ENCODE measurements at places on chromosomes 16 and 17.

DNA sequence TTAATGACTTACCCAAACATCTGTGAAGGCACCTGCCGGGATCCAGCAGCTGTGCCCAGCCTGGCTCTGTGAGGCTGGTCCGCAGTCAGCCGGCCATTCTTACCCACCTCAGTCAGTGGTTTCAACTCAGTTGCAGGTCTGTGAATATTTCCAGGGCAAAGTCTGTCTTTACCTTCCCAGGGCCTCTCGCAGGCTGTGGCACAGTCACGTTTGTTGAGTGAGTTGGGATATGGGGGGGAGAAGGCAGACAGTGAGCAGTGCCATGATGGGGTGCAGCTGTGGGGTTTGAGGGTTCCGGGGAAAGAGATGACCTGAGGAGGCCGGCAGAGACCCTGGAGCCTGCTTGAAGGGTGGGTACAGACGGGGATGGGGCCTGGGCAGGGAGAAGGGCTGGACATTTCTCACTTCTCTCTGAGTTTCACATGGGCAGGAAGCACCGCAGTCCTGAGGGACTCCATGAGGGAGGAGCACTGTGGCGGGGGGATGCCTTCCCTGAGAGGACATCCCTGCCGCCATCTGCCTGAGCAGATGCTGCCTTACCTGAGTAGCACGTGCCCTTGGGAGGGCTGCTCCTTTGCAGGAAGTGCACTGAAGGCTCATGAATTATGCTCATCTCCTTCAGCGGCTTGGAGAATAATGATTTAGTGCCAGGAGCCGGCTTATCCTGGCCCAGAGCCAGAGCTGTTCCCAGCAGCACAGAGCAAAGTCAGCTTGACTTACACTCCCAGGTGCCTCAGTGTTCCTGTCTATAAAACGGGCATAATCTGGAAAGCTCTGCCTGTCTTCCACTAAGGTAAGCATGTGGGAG lies 48.1 kb downstream of the KSR1 start:
- H3K27ac ChIP-seq: no peak overlapping the region
- H3K4me3 ChIP-seq: no peak overlapping the region
- peaks cover 32% of the 10 kb centered on the region for H3K36me3 ChIP-seq
- no peak for DNase-seq
- H3K4me1 ChIP-seq: peaks cover 12% of the 10 kb centered on the region

- H3K27me3 ChIP-seq: no peaks in the 10 kb centered on the region
- H3K36me3 ChIP-seq: peaks cover 22% of the 10 kb centered on the region
- peak overlapping the region; percentile 87 for H3K27ac ChIP-seq
- DNase-seq: peak; percentile 92
These were observed 617 bp upstream of the SENP3 start for GRCh38 chr17:7561028-7561575.

DNA sequence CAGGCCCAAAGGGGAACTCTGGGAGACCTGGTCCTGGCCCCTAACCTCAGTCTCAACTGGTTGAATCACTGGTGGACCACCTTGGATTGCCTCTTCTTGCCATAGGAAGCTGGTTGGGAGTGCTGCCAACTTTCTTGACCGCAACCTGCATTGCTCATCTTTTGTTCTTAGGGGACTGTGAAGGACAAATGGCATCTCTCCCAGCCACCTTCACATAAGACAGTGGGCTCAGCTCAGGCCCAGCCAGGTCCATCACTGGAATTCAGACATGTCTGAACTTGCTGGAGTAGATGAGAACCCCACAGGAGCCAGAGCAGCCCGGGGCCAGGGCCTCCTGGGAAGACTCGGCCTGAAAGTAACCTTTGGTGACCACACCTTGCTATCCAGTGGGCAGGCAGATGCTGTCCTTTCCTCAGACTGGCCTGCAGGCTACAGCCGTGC lies 18.8 kb downstream of the ADORA2B start:
- H3K4me3 ChIP-seq: no peak overlapping the region
- H3K27me3 ChIP-seq: peaks cover 18% of the 10 kb centered on the region
- no peak overlapping the region for H3K27ac ChIP-seq
- H3K4me1 ChIP-seq: peaks cover 24% of the 10 kb centered on the region
- H3K36me3 ChIP-seq: no peaks in the 10 kb centered on the region

DNA sequence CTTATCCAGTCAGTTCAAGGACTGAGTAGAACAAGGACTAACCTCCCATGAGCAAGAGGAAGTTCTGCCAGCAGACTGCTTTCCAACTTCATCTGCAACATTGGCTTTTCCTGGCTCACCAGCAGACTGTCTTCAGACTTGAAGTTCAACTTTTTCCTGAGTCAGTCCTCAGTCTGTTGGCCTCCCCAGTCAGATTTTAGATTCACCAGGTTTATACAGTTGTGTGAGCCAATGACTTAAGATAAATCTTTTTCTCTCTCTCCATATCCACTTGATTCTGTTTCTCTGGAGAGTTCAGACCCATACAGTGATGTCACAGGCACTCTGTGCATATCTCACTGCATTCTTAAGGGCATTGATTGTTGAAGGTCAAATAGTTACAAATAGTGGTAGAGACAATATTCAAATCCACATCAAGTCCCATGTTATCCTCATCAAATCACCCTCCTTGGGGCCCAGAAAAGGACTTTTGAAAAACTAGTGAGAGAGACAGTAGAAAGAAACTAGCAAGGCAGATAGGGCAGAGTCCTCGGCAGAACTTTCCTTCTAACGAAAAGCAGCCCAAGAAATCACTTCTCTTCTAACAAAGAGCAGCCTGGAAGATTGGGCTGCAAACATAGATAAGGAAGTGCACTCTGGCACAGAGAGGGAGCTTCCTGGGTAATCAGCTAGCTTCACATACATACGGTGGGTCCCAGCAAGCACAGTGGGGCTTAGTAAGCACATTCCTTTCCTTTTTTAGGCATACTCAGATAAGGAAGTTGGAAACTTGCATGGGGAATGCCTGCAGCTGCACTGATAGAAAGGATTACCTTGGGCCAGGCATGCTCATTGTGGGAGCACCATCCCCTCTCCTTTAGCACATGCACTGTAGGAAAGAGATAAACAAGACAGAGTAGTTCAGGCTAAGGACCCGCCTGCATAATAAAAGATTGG lies 132.3 kb upstream of the FAM20A start:
- no peak for DNase-seq
- no peak overlapping the region for H3K27ac ChIP-seq
- H3K27me3 ChIP-seq: peaks cover 1% of the 10 kb centered on the region
- H3K4me1 ChIP-seq: no peaks in the 10 kb centered on the region

- no peak for DNase-seq
- H3K4me3 ChIP-seq: no peak overlapping the region
- H3K27me3 ChIP-seq: no peaks in the 10 kb centered on the region
- peaks cover 26% of the 10 kb centered on the region for H3K4me1 ChIP-seq
These were observed 44.5 kb downstream of the ZNRF1 start for GRCh38 chr16:75043175-75043895.

DNA sequence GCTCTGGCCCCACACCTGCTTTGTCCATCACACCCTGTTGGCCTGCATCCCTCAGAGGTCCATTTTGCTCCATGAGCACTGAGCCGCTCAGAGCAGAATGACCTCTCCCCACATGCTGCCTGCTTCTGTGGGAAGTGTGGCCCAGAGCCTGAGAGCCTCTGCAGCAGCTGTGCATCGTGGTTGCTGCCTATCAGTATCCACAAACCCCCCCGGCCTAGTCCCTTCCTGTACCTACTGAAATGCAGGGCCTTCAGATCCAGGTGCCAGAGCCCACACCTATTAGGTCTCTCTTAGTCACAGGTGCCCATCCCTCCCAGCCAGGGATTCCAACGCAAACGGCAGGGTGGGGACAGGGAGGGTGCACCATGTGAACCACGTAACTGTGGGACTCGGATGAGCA lies 16.6 kb upstream of the TRPV3 start:
- no peaks in the 10 kb centered on the region for H3K27me3 ChIP-seq
- H3K27ac ChIP-seq: no peak overlapping the region

- H3K36me3 ChIP-seq: no peaks in the 10 kb centered on the region
- peak overlapping the region; percentile 92 for H3K27ac ChIP-seq
- peaks cover 30% of the 10 kb centered on the region for H3K4me1 ChIP-seq
- H3K4me3 ChIP-seq: no peak overlapping the region
- no peak for DNase-seq
These were observed 121.3 kb downstream of the METRNL start for GRCh38 chr17:83200751-83201150.

- peaks cover 2% of the 10 kb centered on the region for H3K4me1 ChIP-seq
- no peak for DNase-seq
- no peak overlapping the region for H3K27ac ChIP-seq
These were observed 60.1 kb upstream of the DYNLRB2 start for GRCh38 chr16:80480664-80481063.

- H3K27ac ChIP-seq: peak overlapping the region; percentile 19
- H3K4me3 ChIP-seq: no peak overlapping the region
- peaks cover 24% of the 10 kb centered on the region for H3K4me1 ChIP-seq
- no peaks in the 10 kb centered on the region for H3K27me3 ChIP-seq
- H3K36me3 ChIP-seq: peaks cover 38% of the 10 kb centered on the region
These were observed 29.6 kb downstream of the OGFOD1 start for GRCh38 chr16:56480776-56481467.

DNA sequence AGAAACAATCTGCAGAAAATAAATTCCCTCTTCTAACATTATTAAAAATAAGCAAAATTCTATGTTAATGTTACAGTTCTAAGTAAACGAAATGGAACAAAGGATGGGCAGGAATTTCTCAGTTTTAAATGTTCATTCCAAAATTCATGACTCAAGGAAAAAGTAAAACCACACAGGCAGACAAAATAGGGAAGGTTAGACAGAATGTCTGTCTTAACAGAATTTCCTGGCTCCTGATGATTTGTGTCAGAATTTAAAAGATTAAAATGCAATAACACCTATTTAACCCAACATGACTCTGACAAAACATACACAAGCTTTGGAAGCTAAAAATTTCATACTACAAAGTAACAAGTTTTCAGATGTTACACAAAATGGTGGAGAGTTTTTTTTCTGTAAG lies 42.8 kb downstream of the SPOP start:
- H3K4me1 ChIP-seq: peaks cover 54% of the 10 kb centered on the region
- no peaks in the 10 kb centered on the region for H3K27me3 ChIP-seq
- H3K4me3 ChIP-seq: no peak overlapping the region
- H3K27ac ChIP-seq: no peak overlapping the region
- H3K36me3 ChIP-seq: peaks cover 13% of the 10 kb centered on the region

DNA sequence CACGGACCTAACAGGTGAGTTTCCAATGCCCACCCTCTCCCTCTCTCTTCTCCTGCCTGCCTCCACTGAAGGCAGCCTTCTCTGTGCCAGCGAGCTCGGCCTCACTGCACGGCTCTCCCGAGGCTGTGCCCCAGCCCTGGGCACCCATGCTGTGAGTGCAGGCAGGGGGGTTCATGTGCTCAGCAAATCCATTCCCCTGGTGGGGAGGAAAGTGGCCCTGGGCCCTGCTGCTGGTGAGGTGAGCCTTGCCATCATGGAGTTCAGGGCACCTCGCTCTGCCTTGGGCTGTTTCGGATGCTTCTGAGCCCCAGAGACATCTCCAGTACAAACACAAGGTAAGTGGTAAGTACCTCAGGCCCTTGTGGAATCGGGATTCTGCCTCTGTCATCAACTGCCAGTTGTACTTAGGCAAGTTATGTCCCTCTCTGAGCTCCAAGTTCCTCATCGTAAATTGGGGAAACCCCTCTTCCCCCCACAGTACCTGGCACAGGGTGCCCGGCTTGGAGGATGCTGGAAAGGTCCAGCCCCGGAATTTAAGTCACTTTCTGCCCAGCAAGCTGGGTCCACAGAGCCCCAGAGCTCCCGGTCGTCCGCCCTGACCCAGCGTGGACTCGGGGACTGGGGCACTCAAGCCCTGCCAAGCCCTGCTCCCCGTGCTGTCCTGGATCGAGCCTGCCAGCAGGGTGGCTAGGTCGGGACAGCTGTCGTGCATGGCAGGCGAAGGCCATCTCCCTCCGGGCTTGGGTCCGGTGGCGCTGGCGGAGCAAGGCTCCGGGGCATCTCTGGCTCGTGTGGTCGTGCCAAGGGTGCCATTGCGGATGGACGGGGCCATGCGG lies 684 bp upstream of the NUDT16L1 start:
- no peaks in the 10 kb centered on the region for H3K27me3 ChIP-seq
- DNase-seq: no peak
- H3K4me1 ChIP-seq: peaks cover 17% of the 10 kb centered on the region
- peaks cover 3% of the 10 kb centered on the region for H3K36me3 ChIP-seq
- H3K27ac ChIP-seq: peak overlapping the region; percentile 83

- H3K27ac ChIP-seq: no peak overlapping the region
- DNase-seq: no peak
- no peaks in the 10 kb centered on the region for H3K36me3 ChIP-seq
These were observed 15.9 kb upstream of the RPRML start for GRCh38 chr17:46994993-46995392.

DNA sequence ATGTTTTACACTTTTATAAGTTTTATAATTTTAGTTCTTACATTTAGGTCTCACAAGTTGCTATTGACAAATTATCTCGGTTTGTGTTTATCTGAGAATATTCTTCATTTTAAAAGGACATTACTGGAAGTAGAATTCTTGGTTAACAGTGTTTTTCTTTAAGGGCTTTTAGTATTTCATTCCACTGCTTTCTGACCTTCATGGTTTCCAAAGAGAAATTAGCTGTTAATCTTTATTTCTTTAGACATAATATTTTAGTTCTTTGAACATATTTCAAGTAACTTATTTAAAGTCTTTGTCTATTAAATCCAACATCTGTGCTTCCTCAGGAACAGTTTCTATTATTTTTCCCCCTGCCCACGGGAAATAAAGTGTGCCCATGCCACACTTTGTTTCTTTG lies 240.1 kb upstream of the AXIN2 start:
- peaks cover 5% of the 10 kb centered on the region for H3K27me3 ChIP-seq
- no peak overlapping the region for H3K27ac ChIP-seq
- H3K4me1 ChIP-seq: peaks cover 28% of the 10 kb centered on the region
- DNase-seq: no peak
- H3K4me3 ChIP-seq: no peak overlapping the region

DNA sequence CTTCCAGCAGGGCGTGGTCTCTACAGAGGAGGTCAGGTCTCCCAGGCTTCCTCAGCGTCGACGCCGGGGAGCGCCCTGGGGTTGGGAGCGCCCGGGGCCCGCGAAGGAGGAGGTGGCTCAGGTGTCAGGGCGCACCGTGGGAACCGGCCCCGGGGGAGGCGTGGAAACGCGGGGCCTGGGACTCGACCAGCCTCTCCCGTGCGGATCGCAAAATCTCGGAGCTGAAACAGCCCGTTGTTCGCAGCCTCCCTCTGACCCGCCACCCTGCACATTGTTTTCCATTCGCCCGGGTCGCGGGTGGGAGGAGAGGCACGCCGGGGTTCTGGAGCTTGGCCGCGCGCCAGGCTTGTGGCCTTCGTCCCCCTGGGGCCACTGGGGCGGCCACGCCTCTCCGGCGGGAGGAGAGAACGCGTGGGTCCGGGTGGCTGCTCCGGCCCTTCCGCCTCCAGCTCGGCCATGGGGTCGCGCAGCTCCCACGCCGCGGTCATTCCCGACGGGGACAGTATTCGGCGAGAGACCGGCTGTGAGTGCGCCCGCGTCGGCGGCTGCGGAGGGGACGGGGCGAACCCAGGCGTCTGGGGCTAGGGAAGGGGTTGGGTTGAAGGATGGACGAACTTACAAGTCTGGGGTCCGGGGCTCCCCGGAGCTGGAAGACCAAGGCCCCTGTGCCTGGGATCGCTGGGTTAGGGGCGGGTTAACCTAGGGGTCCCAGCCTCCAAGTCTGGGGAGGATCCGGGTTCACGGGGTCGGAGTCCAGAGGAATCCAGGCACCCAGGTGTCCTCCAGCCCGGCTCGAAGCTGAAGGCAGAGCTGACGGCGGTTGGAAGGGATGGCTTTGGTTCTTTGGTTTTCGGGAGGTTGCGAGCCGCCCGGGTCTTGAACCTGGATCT lies at the start of gene CHP2:
CHP2 (plus strand) TSS at position 433 of the 890 bp plus-strand sequence; CDS start at position 457, 24 bp downstream.
- H3K4me1 ChIP-seq: no peaks in the 10 kb centered on the region
- no peaks in the 10 kb centered on the region for H3K36me3 ChIP-seq
- no peak within 1 kb of the TSS for H3K27ac ChIP-seq

- no peaks in the 10 kb centered on the region for H3K27me3 ChIP-seq
- DNase-seq: no peak
- H3K4me3 ChIP-seq: no peak overlapping the region
These were observed 224.3 kb downstream of the MSI2 start for GRCh38 chr17:57480438-57481196.
